ENCODE measurements at places on chromosomes 6 and 20. TPM values are rescaled to one million over a fixed set of nuclear protein-coding genes. Genes with fewer than 3 reads are reported as not detected.

Gene IL17F
- 119 TPM for total RNA-seq

Gene RBCK1
- total RNA-seq: 139 TPM

Gene SERPINB6
- total RNA-seq: 64.7 TPM

Gene C6orf141
- total RNA-seq: 1.0 TPM

Gene LKAAEAR1
- total RNA-seq: not detected

Gene C6orf163
- 0.95 TPM for total RNA-seq

Gene YIPF3
- 39.3 TPM for total RNA-seq

Gene C20orf144
- 0.31 TPM for total RNA-seq

Gene CLVS2
- not detected for total RNA-seq
